Left forelimb (tissue), 1 donor: ENCODE measurements at places on chromosomes 13 and 19.

- peak; percentile 67 for DNase-seq
Measured at GRCh38 chr13:75635101-75635827, 866 bp upstream of the LMO7 start.

DNA sequence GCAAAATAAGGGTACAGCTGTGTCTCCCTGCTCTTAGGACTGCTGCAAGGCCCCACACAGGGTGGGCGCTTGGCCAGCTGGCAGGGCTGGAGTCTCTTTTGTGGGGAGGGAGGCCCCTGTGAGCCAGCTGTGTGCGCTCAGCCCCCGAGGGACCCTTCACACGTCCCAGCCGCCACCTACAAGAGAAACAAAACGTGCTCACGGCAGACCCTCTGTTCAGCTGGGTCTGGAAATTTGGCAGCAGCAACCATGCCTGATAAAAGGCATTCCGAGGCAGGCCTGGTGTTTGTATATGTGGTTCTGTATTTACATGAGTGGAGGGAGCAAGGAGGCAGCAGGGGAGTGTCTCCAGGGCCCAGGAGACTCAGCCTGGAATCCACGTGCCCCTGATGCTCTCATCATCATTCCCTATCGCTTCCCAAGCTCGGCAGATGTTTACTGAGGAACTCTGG, 49.7 kb downstream of the CRTC1 start:
- no peak for DNase-seq

DNA sequence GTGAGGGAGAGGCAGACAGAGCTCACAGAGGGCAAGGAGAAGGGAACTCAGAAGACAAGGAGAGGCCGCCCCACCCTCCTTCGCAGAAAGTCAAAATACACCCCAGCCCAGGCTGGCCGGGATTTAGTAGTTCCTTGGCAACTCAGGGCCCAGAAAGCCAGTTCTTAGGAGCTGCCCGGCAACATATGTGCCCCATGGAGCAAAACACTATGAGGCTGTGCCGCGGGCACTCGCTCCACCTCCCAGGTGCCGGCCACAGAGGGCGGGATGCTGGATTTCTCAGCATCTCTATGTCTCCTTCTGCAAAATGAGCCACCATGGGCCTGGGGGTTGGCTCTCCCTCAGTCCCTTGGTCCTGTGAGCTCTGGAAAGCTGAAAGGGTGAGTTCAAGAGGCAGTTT, 93.8 kb upstream of the CACNA1A start:
- DNase-seq = no peak

DNA sequence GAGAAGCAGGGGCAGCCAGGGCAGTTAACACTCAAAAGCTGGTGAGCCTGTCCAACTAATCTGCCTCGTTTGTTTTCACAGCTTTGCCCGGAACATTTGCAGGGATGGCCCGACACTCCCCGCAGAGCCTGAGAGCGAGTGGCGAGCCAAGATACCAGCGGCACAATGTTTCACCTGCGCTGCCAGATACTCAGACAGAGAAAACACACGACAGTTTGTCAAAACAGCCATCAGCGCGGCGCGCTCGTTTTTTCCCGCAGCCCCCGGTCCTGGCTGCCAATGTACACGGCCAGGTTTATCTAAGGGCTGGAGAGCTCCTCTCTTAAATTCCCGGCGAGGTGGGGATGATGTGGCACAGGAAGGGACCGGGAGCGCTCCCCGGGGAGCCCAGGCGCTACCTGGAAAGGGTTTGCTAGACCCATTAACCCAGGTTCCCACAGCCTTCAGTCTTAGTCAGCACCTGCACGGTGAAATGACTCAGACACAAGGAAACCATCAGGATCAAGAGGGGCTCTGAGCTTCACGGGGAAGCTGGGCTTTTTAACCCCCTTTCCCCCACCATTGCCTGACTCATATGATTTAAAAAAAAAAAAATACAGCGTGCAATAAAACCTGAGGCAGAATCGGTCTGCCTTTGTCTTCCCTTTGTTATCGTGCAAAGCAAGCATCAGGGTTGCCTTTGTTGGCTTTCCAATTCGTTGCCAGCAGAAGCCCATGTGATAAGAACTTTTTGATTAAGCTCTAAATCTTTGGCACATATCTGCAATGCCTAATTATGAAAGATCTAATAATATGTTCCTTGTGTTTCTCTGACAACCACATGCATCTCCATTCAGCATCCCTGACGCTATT, 186.2 kb downstream of the EFNB2 start:
- DNase-seq = no peak
